ENCODE measurements at places on chromosomes 11 and 22. TPM values are rescaled to one million over a fixed set of nuclear protein-coding genes. Genes with fewer than 3 reads are reported as not detected.

LARGE1 gene
- 4.5 TPM for total RNA-seq

C11orf21 gene
- total RNA-seq = not detected

VWCE gene
- 8.7 TPM for total RNA-seq

TMPRSS5 gene
- 0.10 TPM for total RNA-seq

TIGD3 gene
- 0.30 TPM for total RNA-seq

ATP5MG gene
- 56.3 TPM for total RNA-seq

OR5D18 gene
- not detected for total RNA-seq

C11orf42 gene
- not detected for total RNA-seq

MDK gene
- total RNA-seq = 290 TPM

SOX6 gene
- total RNA-seq = 1.1 TPM

OR8B8 gene
- not detected for total RNA-seq

RASGRP2 gene
- not detected for total RNA-seq

GLB1L2 gene
- total RNA-seq = 0.07 TPM

DGAT2 gene
- total RNA-seq = 2.5 TPM

RTN4R gene
- 0.69 TPM for total RNA-seq

TYR gene
- total RNA-seq = not detected

MMP8 gene
- not detected for total RNA-seq

SMDT1 gene
- 4.3 TPM for total RNA-seq

CCDC116 gene
- 0.07 TPM for total RNA-seq

SULT4A1 gene
- not detected for total RNA-seq

ARHGAP20 gene
- total RNA-seq = 0.59 TPM

SCARF2 gene
- 8.6 TPM for total RNA-seq

EIF1AD gene
- total RNA-seq = 27.2 TPM
